ENCODE measurements at places on chromosomes 1 and 21.

DNA sequence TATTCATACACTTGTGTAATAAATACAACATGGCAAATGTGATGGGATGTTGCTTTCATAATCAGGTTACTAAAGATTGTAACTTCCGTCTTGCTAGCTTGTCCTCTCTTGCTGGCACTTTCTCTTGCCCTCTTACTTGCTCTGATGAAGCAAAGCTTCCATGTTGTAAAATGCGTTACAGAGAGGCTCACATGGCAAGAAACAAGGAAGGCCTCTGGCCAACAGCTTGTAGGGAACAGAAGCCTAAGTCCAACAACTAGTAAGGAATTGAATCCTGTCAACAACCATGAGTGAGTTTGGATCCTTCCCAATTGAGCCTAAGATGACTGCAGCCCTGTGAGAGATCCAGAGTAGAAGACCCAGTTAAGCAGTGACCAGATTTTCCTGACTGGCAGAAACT lies 15.4 kb downstream of the TMED5 start:
- DNase-seq, result no peak

- no peak for DNase-seq
These were observed 65.6 kb upstream of the DAB1 start for GRCh38 chr1:57489358-57490036.

DNA sequence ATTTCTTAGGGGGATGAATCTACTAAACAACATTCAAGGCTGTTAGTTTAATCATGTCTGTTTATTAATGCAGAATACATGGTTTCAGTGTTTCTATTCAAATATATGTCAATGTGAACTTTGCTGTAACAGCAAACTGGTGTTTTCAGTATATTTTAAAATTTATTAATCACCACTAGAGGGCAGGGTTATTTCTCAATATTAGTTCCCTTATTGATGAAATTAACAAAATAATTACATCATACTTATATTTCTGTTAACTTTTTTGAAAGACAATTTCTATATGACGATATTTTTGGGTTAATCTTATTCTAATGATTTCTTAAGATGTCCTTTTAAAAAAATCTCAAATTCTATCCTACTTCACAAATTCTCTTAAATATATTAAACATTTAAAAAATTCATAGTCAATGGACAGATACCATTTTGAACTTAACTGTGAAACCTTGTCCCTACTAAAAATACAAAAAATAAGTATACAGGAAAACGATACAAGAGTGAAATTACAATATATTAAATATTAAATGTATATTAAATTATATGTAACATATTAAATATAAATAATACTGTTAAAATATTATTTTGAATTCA lies 1034.1 kb upstream of the PRMT6 start:
- no peak for DNase-seq

- DNase-seq, result no peak
These were observed 32.6 kb downstream of the SEC16B start for GRCh38 chr1:177937174-177937770.

DNA sequence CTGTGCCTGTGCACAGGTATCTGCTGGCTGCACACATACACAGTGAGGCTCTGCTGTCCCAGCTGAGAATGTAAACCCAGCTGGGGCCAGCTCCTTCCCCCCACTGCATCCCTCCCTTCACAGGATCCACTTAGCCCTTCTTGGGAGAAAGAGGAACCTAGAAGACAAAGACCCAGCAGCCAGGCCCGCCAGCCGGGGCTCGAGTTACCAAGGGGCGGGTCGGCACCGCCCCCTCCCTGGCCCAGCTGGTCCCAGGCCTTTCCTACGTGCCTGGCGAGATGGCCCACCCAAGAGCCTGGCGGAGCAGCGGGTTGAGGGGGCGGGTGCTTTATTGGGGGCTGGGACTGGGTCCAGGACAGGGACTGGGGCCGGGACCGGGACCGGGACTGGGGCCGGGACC lies 2.1 kb downstream of the SH3BGRL3 start:
- peak; percentile 14 for DNase-seq

DNA sequence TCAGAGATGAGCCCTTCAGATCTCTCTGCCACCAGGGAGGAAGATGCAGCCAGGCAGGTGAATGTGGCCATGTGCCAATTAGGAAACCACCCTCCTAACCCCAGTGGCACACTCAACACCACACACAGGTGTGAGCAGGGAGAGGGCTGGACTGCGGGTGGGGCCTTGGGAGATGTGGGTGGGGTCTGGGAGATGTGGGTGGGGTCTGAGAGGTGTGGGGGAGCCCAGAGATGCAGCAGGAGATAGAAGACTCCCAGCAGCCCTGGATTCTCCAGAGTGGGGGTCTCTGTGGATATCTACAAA lies 43.2 kb upstream of the COL6A1 start:
- DNase-seq, result no peak

- DNase-seq, result no peak
These were observed 44.7 kb upstream of the CITED4 start for GRCh38 chr1:40906781-40907400.

Measured in NCI-H524 treated with DMSO at 0.1 percent for 48 hours (cell line).